ENCODE measurements at places on chromosomes 3 and 15.

- DNase-seq: no peak
Observed at GRCh38 chr3:130669740-130670139, 76.9 kb downstream of the PIK3R4 start.

GRCh38 chr3:105187344-105187743, 179.4 kb upstream of the ALCAM start:
- DNase-seq: no peak

GRCh38 chr15:65077981-65078352, 1.4 kb downstream of the KBTBD13 start:
- no peak for DNase-seq

- DNase-seq: no peak
Observed at GRCh38 chr3:126194713-126195305, 14.4 kb upstream of the ALDH1L1 start.

GRCh38 chr3:157100096-157100477, 59.9 kb downstream of the CCNL1 start:
- no peak for DNase-seq

- DNase-seq: no peak
Observed at GRCh38 chr3:25781758-25782594, 1.3 kb downstream of the NGLY1 start.

- no peak for DNase-seq
Observed at GRCh38 chr3:163953526-163953925, 1124.8 kb downstream of the SI start.

- no peak for DNase-seq
Observed at GRCh38 chr3:120410116-120410515, 40.7 kb downstream of the FSTL1 start.

DNA sequence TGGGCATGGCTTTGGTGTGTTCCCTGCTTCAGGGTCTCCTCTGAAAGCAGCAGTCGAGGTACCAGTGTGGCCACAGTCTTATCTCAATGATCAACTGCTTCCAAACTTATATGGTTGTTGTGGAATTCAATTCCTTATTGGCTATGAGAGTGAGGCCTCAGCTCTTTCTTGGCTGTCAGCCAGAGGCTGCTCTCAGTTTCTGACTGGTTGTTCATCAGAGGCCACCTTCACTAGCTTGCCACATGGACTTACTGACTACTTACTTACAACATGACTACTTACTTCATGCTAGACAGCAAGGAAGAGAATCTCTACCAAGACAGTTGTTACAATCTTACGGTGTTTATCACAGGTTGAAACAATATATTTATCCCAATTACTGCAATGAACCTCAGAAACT, 789.2 kb downstream of the DIPK2A start:
- DNase-seq: no peak

DNA sequence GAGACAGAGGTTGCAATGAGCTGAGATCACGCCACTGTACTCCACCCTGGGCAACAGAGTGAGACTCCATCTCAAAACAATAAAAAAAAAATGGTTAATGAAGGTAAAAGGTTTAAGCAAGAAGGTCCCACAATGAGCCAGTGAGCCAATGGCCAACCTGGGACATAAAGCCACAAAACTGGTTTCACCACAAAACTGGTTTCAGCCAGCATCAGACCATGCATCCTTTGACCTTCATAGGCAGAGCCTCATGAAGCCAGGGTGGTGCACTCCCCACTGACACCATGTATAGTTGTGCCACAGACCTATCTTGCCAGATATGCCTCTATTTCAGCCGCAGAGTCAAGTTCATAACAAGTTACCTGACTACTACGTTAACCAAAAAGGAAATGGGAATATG, 41.9 kb downstream of the SCAP start:
- no peak for DNase-seq

DNA sequence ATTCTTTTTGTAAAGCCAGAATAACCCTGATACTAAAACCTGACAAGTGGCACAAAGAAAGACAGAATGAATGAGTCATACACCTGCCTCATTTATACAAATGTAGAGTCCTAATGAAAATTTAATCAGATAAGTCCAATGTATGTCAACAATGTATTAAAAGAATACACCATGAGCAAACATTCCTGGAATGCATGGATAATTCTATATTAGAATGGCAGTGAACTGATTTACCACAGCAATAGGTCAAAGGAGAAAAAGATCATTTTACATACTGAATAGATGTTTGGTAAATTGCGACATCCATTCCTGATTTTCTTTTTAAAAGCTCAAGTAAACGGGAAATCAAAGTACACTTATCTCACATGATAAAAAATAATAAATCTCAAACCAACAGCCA, 11.2 kb upstream of the LOXL1 start:
- DNase-seq: no peak

GRCh38 chr3:11323813-11324212, 51.6 kb downstream of the ATG7 start:
- DNase-seq: no peak

GRCh38 chr3:72345237-72345878, 502.9 kb downstream of the SHQ1 start:
- peak; percentile 37 for DNase-seq

DNA sequence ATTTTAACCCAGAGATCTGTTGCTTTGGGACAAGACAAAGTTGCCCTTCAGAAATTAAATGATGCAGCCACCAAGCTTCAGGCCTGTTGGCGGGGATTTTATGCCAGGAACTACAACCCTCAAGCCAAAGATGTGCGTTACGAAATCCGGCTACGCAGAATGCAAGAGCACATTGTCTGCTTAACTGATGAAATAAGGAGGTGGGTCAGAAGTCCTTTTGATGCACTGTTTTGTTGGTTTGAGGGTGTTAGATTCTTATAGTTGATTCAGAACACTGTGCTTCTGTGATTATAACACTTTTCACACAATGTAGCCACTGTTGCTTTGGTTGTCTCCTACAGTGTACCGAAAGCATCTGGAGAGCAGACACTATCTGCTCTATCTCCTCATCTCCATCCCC, 20.8 kb upstream of the NXPE3 start:
- DNase-seq: no peak

- DNase-seq: no peak
Observed at GRCh38 chr15:80194914-80195313, 42.1 kb downstream of the FAH start.

- DNase-seq: no peak
Observed at GRCh38 chr3:127754411-127755304, 67.7 kb downstream of the MGLL start.

GRCh38 chr3:45670436-45670835, 18.8 kb upstream of the SACM1L start:
- DNase-seq: no peak

GRCh38 chr3:188217726-188218125, 63.8 kb downstream of the LPP start:
- DNase-seq: no peak

DNA sequence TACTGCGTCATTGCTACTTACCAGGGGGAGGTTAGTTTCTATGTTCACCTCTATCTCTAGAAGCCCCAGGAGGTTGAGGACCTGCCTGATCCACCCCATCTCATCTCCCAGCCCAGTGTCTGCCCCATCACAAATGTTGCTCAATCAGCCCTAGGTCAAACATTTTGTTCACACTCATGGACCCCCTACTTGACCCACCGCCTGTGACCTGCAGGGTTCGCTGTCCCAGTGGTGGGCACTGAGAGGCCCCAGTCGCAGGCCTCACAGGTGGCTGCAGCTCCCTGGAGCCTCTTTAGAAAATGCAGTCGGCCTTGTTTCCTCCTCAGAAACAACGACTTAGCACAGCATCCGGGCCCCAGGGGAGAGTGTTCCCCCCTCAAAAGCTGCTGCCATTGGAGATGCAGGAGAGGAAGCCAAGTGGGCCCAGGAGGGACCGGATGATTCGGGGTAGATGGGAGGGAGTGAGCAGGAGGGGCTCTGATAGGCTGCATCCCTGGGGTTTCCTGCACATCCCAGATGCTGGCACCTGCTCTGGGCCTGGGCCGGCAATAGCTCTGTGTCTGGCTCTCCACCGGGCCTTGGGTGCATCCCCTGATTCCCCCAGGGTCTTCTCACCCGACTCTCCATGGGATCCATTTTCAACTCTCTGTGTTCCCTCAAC, 18.4 kb upstream of the INSYN1 start:
- no peak for DNase-seq

GRCh38 chr15:35491999-35492398, 54.0 kb downstream of the DPH6 start:
- no peak for DNase-seq

DNA sequence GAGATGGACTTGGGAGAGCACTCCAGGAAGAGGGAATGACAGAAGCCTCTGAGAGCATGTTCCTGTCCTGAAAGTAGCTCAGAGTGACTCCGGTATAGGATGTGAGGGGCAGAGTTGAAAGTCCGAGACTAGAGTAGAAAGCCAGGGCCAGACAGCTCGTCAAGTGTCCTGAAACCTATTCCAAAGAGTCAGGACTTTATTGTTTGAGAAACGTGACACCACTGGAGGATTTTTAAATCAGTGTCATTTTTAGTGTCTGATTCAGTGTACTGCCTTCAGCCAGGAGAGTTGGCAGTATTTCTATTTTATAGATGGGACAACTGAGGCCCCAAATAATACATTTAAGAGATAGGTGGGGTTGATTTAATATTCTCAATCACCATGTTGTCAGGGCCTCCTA, 1.6 kb upstream of the RBMS3 start:
- no peak for DNase-seq

GRCh38 chr3:178203650-178204049, 332.6 kb upstream of the KCNMB2 start:
- DNase-seq: no peak

DNA sequence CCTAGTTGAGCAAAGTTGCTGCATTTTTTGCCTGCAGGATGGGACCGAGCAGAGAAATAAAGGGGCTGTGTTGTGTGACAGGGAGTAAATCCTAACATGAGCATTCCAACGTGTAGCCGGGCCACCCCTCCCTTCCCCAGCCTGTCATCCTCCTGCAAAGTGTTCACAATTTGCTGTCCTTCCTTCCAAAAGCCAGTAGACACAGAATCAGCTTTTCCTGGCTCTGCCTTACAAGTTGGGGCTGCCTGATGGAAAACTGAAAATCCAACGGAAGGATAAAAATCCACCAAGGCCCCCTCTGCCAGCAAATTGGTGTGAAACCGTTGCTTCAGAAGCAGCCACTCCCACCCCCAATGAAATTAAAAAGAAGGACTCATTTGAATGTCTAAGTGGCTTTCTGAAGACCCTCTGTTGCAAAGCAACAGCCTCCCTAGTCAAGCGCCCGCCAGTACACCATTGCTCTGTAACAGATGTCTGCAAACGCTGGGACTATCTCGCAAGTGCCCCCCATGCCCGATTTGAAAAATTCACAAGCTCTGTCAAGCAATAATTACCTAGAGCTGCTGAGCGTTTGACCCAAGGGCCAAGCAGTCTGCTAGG, 665 bp downstream of the FRMD4B start:
- no peak for DNase-seq

- no peak for DNase-seq
Observed at GRCh38 chr3:139836698-139837464, 98.1 kb upstream of the CLSTN2 start.

- DNase-seq: peak; percentile 31
Observed at GRCh38 chr15:81887912-81888311, 157.9 kb downstream of the MEX3B start.

DNA sequence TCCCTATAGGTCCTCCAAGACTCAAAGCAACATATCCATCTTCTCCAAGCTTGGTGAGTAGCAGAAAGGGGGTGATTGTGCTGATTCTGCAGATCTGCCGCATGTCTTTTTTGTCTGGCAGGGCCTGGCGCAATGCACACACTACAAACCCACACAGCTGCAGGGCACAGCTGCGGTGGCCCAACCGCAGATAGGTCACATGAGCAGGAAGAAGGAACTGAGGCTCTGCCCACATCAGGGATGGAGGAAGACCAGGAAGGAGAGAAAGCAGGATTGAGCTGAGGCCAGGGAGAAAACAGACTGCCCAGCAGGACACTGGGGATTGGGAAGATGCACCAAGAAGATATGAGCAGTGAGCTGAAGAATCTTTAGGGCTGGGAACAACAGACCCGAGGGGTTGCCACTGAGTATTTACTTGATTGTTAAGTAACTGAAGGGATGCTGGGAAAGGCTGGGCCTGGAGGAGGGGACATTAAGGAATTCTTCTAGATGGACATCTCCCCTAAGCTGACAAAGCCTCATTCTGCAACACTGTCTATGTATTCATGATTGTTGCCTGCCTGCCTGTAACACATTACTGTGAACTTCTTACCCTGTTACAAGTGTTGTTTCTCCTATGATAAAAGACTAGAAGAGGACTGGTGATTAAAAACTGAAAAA, 126.7 kb downstream of the MYLK start:
- no peak for DNase-seq

DNA sequence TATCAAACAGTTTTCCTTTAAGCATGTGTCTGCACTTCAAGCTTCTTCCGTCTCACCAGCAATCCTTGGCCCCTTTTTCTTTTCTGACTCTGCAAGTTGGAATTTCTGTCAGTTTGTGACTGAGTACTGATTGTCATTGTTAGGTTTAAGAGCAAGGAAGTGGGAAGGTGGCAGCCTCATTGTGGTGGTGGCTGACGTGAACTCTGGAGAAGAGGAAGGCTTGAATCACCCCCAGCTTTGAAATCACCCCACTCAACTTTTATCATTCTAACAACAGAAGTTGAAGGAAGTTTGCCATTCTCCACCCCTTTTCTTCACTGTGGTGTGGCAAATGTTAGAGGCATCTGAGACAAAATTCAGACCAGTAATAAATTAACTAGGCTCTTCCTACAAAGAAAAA, 231.6 kb upstream of the AGTR1 start:
- no peak for DNase-seq

DNA sequence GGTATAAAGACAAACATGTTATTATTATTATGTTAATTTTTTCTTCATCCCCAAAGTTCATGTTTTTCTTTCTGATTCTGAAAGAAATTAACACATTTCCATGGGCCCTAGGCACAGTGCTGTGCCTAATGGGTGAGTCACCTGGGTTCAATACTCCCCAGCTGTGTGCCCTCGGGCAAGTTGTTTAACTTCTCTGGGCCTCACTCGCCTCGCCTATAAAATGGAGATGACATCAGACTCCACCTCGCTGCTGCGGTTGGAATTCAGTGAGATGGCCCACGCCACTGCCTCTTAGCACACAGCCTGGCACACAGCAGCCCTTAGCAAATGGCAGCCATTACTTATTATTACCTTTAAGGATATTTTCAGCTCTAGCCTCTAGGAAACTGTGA, 22.6 kb downstream of the DNASE1L3 start:
- DNase-seq: no peak

GRCh38 chr3:12556690-12557472, at the start of gene MKRN2:
MKRN2 (plus strand) TSS chr3:12557087; CDS start chr3:12557151, 64 bp downstream.
- DNase-seq: no peak

GRCh38 chr15:57562196-57562769, 29.4 kb upstream of the MYZAP start:
- DNase-seq: no peak
